LNCaP clone FGC (cell line): ENCODE measurements at places on chromosomes 6 and 20.
A peak's percentile ranks its signal among the peaks of the same experiment; 100 is the strongest.

GRCh38 chr6:88890860-88891845 is 72.3 kb downstream of the RNGTT start:
- no peak for DNase-seq

DNA sequence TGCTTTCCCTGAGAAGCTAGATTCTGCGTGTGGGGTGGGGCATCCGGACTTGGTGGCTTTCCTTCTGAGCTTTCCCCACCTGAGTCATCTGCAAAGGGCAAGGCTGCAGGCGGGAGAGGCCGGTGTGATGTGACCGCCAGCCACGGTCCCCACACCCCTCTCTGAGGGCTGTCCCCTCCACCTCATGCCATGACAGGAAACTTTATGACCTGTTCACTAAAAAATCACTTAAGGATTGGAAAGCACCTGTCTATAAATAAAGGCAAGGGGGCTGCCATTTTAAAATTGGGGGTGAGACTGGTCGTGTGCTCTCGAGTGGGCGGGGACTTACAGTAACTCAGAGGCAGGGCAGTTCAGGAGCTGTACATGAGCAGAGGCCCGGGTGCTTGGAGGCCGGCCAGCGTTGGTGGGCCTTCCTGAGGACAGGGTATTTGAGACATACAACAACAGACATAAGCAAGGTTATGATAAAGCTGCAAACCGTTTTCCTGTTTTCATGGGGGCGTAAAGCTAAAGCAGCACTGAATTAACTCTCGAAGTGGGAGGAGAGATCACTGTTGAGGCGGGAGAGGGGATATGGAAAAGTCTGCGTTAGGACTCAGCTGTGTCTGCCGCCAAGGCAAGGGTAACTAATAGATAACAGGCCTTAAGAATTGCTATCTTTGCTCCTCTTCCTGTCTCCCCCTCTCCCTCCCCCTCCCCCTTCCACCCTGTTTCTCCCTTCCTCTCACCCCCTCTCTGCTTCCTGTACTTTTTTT is 16.1 kb upstream of the SERPINB1 start:
- no peak for DNase-seq

GRCh38 chr6:15255481-15255880 is 9.6 kb downstream of the JARID2 start:
- DNase-seq: no peak

GRCh38 chr20:46394872-46395760 is 11.3 kb downstream of the ELMO2 start:
- no peak for DNase-seq

GRCh38 chr6:151962246-151962846 is 154.9 kb downstream of the ESR1 start:
- no peak for DNase-seq

DNA sequence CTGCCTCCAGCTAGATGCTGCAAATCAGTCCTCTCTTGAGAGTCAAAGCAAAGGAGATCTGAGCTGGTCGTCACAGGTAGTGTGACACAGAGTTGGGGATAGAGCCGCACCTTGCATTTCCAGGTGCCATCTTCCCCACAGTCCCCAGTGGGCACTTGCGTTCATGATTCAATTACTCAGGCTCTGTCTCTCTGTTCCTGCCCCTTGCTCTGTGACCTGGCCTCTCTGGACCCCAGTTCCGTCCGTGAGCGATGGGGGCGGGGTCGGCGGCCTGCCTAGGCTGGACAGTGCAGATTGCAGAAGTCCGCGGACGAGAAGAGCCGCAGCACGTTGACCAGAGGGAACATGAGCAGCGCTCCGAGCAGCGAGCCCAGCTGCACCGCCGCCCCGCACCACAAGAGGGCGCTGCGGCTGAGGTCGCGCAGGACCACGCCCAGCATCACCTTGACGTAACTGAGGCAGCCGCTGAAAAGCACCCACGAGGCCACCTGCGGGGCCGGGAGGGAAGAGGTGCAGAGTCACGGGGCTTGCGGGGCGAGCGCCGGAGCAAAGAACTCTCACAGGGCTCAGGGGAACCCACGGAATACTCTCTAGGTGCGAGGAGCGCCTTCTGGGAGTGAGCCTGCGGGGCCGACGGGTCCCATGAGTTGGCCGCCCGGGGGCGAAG is 7.4 kb downstream of the SLC52A3 start:
- DNase-seq: no peak

DNA sequence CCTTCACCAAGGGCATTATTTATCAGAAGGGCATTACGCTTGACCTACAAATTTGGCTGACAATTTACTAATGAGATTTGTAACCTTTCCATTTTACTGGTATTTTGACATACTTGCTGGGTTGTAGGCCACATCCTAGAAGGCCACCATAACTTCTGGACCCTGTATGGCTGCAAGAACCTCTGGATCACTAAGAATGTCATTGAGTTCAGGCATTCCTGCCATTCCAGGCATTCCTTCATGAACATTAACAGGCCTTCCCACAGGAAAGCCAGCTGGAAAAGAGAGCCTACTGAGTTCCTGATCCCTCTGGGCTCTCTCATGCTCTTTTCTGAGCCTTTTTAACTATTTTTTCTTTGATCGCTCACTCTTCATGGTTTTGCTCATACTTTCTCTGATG is 28.4 kb upstream of the SLC35A1 start:
- DNase-seq: no peak

GRCh38 chr6:20724443-20725190 is 190.4 kb downstream of the CDKAL1 start:
- DNase-seq: no peak

DNA sequence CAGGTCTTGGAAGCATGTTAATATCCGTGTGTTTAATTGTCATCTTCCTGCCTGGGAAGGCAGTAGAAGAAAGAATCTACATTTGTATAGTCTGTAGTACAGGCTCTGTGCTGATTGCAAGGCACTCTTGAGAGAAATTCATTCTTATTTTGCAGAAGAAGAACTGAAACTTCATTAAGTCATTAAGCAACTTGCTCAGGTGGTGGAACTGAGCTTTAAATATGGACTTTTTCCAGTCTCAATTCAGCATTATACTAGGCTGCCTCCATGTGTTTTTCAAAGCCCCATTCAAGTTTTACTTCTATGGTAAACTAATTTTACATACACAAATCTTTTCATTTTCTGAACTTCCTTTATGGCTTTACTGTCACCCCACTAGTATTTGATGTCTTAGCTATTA is 18.7 kb downstream of the ZNF451 start:
- no peak for DNase-seq

- no peak for DNase-seq
These were observed 43.5 kb upstream of the PLN start for GRCh38 chr6:118504611-118505010.

- no peak for DNase-seq
These were observed 192.8 kb downstream of the LRFN2 start for GRCh38 chr6:40394381-40394780.

GRCh38 chr6:37429352-37429750 is 3.7 kb upstream of the CMTR1 start:
- no peak for DNase-seq

DNA sequence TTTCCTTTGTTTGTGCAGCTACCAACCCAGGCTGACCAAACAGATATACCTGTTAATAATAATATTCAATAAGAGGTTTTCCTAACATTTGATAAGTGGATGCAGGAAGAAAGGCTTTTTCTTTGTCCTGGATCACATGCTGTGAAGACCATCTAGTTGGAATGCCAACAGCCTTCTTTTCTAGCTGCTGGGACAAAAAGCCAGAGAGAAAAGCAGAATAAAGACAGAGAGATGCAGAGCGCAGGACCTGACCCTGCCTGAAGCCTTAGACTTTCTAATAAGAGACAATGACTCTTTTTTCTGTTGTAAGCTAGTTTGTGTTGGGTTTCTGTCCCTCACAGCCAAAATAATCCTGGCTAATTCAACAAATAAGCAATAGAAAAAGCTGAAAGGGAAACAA is 308.2 kb downstream of the PHF3 start:
- DNase-seq: no peak

DNA sequence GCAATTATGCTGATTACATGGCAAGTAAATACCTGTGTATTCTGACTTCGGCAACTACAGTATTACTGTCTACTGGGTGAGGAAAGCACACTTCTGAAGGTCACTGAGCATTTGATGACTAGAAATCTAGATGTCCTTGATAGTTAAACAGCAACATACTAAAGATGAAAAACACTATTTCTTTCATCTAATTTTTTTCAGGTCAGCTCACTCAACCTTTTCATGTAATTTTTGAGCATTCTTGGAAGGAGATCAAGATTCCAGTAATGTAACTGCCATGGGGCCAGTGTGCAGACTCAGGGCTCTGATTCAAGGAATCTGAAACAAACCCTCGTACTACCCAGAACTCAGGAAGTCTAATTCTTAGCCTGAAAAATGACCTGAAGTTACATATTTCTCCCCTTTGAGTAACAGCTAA is 222.6 kb upstream of the TAB2 start:
- no peak for DNase-seq

DNA sequence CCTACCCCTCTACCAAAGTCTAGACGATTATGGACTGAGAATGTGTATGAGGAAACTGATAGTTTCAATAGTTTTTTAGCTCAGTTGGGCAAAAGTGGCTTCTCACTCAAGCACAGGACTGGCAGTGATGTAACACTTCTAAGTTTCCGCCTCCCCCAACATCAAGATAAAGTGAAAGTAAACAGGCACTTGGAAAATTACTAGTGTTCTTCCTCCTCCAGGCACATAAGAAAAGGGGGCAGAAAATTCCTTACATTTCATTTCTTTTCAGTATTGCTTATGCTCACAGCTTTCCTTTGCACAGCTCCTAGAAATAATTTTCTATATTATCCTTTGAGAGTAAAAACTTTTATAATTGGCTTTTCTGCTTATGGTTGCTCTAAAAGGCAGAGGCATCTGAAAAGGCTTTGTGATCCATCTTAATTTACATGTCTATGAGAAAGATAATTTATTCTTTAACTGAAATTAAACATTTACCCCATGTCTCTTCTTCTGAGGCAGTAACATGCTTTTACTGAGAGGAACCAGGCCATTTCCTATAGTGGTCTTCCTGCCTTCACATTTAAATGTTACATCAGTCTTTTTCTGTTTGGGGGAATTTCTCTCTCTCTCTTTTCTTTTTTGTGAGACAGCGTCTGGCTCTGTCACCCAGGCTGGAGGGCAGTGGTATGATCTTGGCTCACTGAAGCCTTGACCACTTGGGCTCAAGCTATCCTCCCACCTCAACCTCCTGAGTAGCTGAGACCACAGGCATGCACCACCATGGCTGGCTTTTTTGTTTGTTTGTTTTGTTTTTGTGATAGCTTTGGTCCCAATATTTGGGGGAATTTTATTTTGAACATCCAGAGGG is 65.0 kb upstream of the EEF1A1 start:
- peak; percentile 41 for DNase-seq

DNA sequence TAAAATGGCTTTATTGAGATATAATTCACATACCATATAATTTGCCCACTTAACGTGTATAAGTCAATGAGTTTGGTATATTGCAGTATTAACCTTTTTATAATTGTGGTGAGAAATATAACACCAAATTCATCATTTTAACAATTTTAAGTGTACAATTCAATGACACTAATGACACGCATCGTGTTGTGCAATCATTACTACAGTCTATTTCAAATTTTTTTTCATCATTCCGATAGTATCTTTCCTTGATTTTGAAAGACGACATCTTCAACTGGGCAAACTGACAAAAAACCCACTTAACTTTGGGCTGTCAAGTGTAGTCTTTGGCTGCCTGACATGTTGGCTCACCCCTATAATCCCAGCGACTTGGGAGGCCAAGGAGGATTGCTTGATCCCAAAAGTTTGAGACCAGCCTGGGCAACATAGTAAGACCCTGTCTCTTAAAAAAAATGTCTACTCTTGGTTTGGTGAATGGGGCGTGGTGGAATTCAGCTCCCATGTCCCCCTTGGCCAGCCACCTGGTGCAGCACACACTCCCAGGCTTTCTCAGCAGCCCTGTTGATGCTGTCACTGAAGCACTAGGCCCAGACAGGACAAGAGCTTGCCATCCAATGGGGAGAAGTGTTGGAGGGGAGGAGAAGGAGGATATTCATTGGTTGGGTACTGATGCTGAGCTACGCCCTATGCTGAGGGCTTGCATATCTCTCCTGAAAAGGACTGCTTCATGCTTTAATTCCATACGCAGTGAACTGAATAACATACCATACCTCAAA is 150.5 kb downstream of the CD83 start:
- DNase-seq: no peak

- DNase-seq: no peak
These were observed 62.1 kb downstream of the BMP2 start for GRCh38 chr20:6829510-6830116.

- peak; percentile 73 for DNase-seq
These were observed 19.0 kb upstream of the SLC16A10 start for GRCh38 chr6:111068109-111068865.

DNA sequence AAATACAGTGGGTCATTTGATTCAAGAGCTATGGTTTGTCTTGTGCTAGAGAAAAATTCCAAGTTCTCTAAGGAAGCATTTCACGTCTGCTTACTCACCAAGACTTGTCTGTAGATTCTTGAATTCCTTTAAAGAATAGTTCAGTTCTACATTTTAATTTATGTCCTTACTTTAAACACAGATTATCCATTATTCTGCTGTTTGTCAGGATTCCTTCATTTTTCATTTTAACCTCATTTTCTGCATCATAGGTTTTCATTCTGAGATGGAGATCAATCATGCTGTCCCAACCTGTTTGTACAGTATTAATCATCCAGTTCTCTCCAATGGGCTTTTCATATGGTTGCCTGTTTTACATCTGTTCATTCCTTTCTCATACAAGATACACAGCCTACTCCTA is 24.5 kb upstream of the POPDC3 start:
- no peak for DNase-seq

- DNase-seq: peak; percentile 67
These were observed 89.7 kb upstream of the EPB41L1 start for GRCh38 chr20:36064658-36065426.

DNA sequence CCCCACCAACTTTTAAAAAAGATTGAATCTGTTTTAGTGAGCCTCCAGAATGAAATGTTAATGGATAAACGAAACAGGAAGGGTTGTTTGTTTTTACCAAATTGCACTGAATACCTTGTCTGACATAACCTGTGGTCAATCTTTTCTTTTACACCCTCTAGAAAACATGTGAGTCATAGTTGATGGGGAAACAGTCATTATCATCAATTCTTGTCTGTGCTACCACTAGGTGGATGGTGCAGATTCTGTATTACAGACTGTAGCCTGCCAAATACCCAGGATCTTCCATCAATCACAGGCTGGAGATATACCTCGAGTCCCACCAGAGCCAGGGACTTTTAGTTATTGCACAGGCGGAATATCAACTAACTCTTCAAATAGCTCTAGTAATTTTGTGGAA is 29.5 kb upstream of the PKIB start:
- DNase-seq: no peak

- peak; percentile 35 for DNase-seq
These were observed 4.2 kb upstream of the IRF4 start for GRCh38 chr6:387293-387741.
